ENCODE measurements at places on chromosomes 13 and 19. TPM values are rescaled to one million over a fixed set of nuclear protein-coding genes. Genes with fewer than 3 reads are reported as not detected.

The SBK2 gene
- not detected for total RNA-seq

The UBL3 gene
- total RNA-seq: 10.0 TPM

The TMEM59L gene
- total RNA-seq: 0.51 TPM

The CCDC70 gene
- total RNA-seq: not detected

The PDX1 gene
- total RNA-seq: not detected

The SYDE1 gene
- 17.5 TPM for total RNA-seq

GRCh38 chr19:29660835-29661234 lies 4.4 kb upstream of the PLEKHF1 start:
- peaks cover 9% of the 10 kb centered on the region for H3K4me1 ChIP-seq
- H3K27ac ChIP-seq: no peak overlapping the region
- no peak for DNase-seq
- H3K4me3 ChIP-seq: no peak overlapping the region
- H3K27me3 ChIP-seq: no peaks in the 10 kb centered on the region

DNA sequence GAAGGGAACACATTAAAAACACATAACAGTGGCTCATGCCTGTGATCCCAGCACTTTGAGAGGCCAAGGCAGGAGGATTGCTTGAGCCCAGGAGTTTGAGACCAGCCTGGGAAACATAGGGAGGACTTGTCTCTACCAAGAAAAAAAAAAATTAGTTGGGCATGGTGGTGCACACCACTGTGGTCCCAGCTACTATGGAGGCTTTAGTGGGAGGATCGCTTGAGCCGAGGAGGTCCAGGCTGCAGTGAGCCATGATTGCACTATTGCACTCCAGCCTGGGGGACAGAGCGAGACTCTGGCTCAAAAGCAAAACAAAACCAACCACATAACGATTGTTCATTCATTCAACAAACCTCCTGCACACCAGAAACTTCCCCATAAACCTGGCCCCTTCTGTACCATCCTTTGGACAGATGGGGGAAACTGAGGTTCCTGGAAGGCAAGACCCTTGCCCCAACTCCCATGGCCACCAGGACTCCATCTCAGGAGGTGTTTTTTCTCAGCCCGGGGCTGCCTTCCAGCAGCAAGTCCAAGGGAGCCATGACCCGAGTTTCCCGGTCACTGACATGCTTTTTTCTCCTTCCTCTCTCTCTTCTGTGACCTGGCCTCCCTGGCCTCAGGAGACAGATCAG lies 4.3 kb downstream of the FOSB start:
- H3K36me3 ChIP-seq: no peaks in the 10 kb centered on the region
- no peak for DNase-seq
- H3K27ac ChIP-seq: no peak overlapping the region
- H3K4me1 ChIP-seq: peaks cover 8% of the 10 kb centered on the region

DNA sequence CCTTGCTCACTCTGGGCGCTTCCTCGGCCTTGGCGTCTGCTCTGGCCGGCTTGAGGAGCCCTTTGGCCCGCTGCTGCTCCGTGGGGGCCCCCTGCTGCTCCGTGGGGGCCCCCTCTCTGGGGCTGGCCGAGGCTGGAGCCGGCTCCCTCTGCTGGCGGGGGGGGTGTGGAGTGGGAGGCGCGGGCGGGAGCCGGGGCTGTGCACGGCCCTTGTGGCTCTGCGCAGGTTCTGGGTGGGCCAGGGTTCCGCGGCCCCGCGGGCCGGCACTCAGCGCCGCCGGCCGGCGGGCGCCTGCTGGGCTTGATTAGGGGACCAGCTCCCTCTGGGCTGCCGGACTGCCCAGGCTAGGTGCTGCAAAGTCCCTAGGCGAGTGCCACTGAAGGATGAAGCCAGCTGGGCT lies 436.2 kb downstream of the SLITRK6 start:
- no peaks in the 10 kb centered on the region for H3K36me3 ChIP-seq
- H3K4me1 ChIP-seq: no peaks in the 10 kb centered on the region
- no peaks in the 10 kb centered on the region for H3K27me3 ChIP-seq
- no peak for DNase-seq
- H3K4me3 ChIP-seq: no peak overlapping the region
- H3K27ac ChIP-seq: no peak overlapping the region

GRCh38 chr19:12527034-12527836 lies 24.0 kb downstream of the ZNF564 start:
- peak; percentile 54 for DNase-seq
- no peak overlapping the region for H3K27ac ChIP-seq
- H3K36me3 ChIP-seq: peaks cover 12% of the 10 kb centered on the region
- no peak overlapping the region for H3K4me3 ChIP-seq

DNA sequence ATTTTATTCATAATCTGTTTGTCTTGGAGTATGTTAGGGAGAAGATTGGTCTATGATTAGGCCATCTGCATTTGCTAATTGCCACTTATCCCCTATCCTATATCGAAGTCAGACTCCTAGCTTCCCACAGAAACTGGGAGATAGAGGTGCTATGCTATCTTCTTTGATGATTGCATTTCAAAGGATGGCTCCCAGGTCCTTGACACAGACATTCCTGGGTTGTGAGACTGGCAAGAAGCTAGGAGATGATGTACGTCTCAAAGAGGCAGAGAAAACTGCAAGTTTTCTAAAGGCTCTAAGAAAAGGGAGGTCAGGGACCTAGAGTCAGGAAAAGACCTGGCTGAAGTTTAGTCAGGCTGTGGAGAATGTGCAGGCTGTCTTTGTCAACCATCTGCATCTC lies 1251.9 kb downstream of the PCDH17 start:
- H3K27ac ChIP-seq: no peak overlapping the region
- no peak for DNase-seq
- H3K36me3 ChIP-seq: no peaks in the 10 kb centered on the region
- H3K4me3 ChIP-seq: no peak overlapping the region
- H3K4me1 ChIP-seq: no peaks in the 10 kb centered on the region
- H3K27me3 ChIP-seq: no peaks in the 10 kb centered on the region

- H3K4me1 ChIP-seq: no peaks in the 10 kb centered on the region
- H3K4me3 ChIP-seq: no peak overlapping the region
- H3K36me3 ChIP-seq: no peaks in the 10 kb centered on the region
- H3K27ac ChIP-seq: no peak overlapping the region
These were observed 836.2 kb downstream of the DACH1 start for GRCh38 chr13:71030784-71031183.

- H3K4me3 ChIP-seq: no peak overlapping the region
- no peaks in the 10 kb centered on the region for H3K36me3 ChIP-seq
- no peak overlapping the region for H3K27ac ChIP-seq
- DNase-seq: no peak
- H3K27me3 ChIP-seq: no peaks in the 10 kb centered on the region
These were observed 156.5 kb downstream of the KCNRG start for GRCh38 chr13:50171590-50172282.

DNA sequence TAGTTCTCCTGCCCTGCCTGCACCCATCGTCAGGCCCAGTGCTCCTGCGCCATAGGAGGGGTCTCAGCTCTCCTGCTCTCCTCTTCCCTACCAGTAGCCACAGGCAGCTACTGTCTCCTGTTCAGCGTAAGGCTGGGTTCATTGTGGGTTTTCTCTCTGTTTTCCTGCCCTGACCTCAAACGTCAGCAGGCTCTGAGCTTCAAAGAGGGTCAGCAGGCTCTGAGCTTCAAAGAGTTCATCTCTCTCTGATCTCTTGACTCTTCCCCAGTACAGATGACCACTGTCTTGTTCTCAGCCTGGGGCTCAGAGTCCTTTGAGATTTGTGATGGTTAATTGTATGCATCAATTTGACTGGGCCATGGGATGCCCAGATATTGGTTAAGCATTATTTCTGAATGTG lies 4.6 kb upstream of the CPB2 start:
- no peaks in the 10 kb centered on the region for H3K4me1 ChIP-seq
- no peaks in the 10 kb centered on the region for H3K27me3 ChIP-seq
- H3K27ac ChIP-seq: no peak overlapping the region
- no peaks in the 10 kb centered on the region for H3K36me3 ChIP-seq
- no peak for DNase-seq

DNA sequence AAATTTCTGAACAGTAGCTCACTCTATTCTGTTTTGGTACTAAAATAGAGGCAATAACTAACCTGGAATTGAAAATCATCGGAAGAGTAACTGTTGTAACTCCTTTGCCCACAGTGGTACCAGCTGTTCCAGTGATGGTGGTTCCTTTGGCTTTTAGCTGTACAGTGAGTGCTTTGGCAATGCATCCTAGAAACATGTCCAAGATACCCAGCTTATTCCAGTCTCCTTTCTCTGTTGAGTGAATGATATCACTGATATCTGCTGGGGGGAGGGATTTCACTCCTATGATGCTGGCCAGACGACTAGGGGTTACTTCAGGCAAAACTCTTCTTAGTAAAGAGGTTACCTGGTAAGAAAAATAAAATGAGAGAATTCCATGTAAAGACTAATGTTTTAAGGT lies 40.6 kb upstream of the FBXL3 start:
- no peaks in the 10 kb centered on the region for H3K27me3 ChIP-seq
- H3K36me3 ChIP-seq: peaks cover 4% of the 10 kb centered on the region
- H3K4me1 ChIP-seq: no peaks in the 10 kb centered on the region
- no peak for DNase-seq

DNA sequence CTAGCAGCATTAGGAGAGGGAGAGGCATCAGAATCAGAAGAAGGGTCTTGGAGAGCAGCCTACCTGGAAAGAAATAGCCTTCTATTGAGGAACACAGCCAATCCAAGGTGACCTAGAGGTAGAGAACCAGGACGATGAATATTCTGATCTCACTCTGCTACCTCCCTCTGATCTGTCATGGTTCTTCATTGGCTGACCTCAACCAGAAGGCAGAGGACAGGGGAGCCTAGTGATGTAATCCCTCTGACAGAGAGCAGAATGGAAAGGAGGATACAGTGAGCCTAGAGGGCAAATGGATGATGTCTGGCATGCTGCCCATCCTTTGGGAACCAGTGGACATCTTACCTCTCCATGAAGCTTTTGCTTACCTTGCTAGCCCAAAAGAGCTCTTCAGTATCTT lies 3.6 kb downstream of the ZNF507 start:
- H3K4me3 ChIP-seq: no peak overlapping the region
- no peak for DNase-seq
- H3K27ac ChIP-seq: no peak overlapping the region
- H3K27me3 ChIP-seq: no peaks in the 10 kb centered on the region
- H3K4me1 ChIP-seq: peaks cover 26% of the 10 kb centered on the region
- peaks cover 15% of the 10 kb centered on the region for H3K36me3 ChIP-seq

DNA sequence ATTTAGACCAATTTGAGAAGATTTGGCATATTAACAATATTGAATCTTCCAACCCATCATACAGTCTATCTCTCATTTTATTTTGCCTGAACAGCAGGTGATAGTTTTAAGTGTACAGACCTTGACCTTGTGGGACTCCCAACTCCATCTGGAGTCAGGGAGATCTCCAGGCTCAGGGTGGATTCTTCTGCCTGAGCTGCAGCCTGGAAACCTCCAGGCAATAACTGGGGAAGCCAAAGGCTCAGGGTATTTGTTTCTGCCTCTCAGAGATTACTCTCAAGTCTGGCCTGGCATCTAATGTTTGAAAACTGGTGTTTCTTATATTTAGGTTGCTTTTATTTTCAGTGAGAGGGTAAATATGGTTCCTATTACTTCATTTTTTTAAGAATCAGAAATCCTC lies 102.1 kb upstream of the C1QTNF9B start:
- no peaks in the 10 kb centered on the region for H3K27me3 ChIP-seq
- DNase-seq: no peak
- H3K4me3 ChIP-seq: no peak overlapping the region
- H3K36me3 ChIP-seq: no peaks in the 10 kb centered on the region
- H3K27ac ChIP-seq: no peak overlapping the region

DNA sequence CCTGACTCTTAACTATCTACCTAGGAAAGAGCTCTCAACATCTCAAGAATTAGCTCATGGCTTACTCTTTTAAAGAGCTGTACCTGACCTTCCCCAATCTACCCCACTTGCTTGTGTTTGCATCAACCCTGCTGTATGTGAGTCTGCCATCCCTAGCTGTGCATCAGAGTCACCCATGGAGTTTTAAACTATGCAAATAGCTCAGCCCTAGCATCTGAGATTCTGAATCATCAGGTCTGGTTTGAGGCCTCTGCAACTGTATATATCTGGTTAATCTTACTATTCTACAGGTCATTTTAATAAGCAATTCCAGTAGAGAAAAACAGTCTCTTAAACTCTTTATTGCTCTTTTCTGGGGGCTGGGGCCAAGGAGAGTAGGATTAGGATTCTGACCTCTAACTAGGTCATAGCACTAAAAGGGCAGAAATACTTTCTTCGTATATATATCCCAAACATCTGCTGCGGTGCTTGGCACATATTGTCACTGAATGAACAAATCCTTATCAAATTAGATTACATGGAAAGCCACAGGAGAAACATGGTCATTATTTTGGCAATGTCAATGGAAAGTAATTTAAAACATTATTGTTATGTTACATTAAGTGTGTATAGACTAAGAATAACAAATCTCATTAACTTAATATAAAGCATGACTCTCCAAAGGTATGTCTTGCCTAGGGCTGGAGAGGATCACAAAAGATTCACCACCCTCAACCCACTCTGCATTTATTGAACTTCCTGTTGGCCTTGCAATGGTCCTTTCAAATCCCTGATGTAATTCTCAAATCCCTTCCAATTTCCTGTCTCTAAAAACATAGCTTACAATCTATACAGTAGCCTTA lies 232.2 kb downstream of the DACH1 start:
- H3K4me3 ChIP-seq: no peak overlapping the region
- H3K27ac ChIP-seq: no peak overlapping the region
- DNase-seq: no peak
- H3K4me1 ChIP-seq: no peaks in the 10 kb centered on the region
- no peaks in the 10 kb centered on the region for H3K36me3 ChIP-seq
- no peaks in the 10 kb centered on the region for H3K27me3 ChIP-seq

- no peak for DNase-seq
- no peaks in the 10 kb centered on the region for H3K4me1 ChIP-seq
- H3K36me3 ChIP-seq: no peaks in the 10 kb centered on the region
- no peak overlapping the region for H3K4me3 ChIP-seq
- H3K27ac ChIP-seq: no peak overlapping the region
These were observed 197.1 kb downstream of the OXGR1 start for GRCh38 chr13:96797136-96797535.

DNA sequence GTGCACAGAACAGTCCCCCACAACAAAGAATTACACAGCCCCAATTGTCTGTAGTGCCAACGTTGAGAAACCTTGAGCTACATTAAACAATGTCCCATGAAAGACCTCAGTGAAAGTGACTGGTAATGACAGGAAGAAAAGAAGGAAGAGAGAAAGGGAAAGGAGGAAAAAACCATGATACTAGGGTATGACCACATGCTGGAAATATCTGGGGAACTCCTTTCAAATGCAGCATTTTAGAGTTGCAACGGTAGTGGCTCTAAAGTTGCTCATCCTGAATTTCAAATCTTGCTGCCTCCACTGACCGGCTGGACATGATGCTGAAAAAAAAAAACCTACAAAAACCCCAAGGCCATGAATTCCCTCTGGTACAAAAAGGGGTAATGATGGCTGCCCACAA lies 26.5 kb downstream of the FPR3 start:
- no peak overlapping the region for H3K27ac ChIP-seq
- H3K27me3 ChIP-seq: no peaks in the 10 kb centered on the region
- DNase-seq: no peak
- no peak overlapping the region for H3K4me3 ChIP-seq

All from fibroblast of lung (primary cell).